ENCODE measurements at places on chromosomes 3 and 15. TPM values are rescaled to one million over a fixed set of nuclear protein-coding genes. Genes with fewer than 3 reads are reported as not detected.

LRRC31 gene
- polyA plus RNA-seq: not detected

PLSCR4 gene
- polyA plus RNA-seq: 28.4 TPM

TGM4 gene
- polyA plus RNA-seq: not detected

C15orf39 gene
- polyA plus RNA-seq: 4.5 TPM

SEMA5B gene
- polyA plus RNA-seq: not detected

CDHR4 gene
- not detected for polyA plus RNA-seq

NEK10 gene
- polyA plus RNA-seq: 2.5 TPM

SKOR1 gene
- 0.02 TPM for polyA plus RNA-seq

USP13 gene
- 10.5 TPM for polyA plus RNA-seq

ZNF148 gene
- polyA plus RNA-seq: 31.7 TPM

AADACL2 gene
- polyA plus RNA-seq: not detected

PARP16 gene
- polyA plus RNA-seq: 5.1 TPM

GRAMD2A gene
- polyA plus RNA-seq: 0.17 TPM

GOLGA8N gene
- polyA plus RNA-seq: 2.9 TPM

RAF1 gene
- 122 TPM for polyA plus RNA-seq

ZDHHC3 gene
- polyA plus RNA-seq: 134 TPM

STAB1 gene
- polyA plus RNA-seq: 0.01 TPM

ACSBG1 gene
- polyA plus RNA-seq: 0.01 TPM

GABRR3 gene
- polyA plus RNA-seq: not detected

GOLGA8G gene
- not detected for polyA plus RNA-seq

PCBP4 gene
- 88.7 TPM for polyA plus RNA-seq

GP9 gene
- polyA plus RNA-seq: not detected

PPP1R14D gene
- polyA plus RNA-seq: not detected

DNASE1L3 gene
- polyA plus RNA-seq: not detected

CCDC54 gene
- polyA plus RNA-seq: not detected

ANKDD1A gene
- 2.9 TPM for polyA plus RNA-seq

CSTA gene
- polyA plus RNA-seq: 0.70 TPM

SLC24A5 gene
- polyA plus RNA-seq: not detected

C3orf22 gene
- not detected for polyA plus RNA-seq

CCDC39 gene
- not detected for polyA plus RNA-seq
